CD4-positive, alpha-beta T cell treated with Interleukin-2 at 100 ng/mL for 4 hours (primary cell): ENCODE measurements at places on chromosomes 1 and 21.

GRCh38 chr1:88697503-88697902 lies 13.4 kb downstream of the PKN2 start:
- no peak for DNase-seq

GRCh38 chr1:111825217-111825616 lies 69.5 kb downstream of the DDX20 start:
- DNase-seq = no peak

DNA sequence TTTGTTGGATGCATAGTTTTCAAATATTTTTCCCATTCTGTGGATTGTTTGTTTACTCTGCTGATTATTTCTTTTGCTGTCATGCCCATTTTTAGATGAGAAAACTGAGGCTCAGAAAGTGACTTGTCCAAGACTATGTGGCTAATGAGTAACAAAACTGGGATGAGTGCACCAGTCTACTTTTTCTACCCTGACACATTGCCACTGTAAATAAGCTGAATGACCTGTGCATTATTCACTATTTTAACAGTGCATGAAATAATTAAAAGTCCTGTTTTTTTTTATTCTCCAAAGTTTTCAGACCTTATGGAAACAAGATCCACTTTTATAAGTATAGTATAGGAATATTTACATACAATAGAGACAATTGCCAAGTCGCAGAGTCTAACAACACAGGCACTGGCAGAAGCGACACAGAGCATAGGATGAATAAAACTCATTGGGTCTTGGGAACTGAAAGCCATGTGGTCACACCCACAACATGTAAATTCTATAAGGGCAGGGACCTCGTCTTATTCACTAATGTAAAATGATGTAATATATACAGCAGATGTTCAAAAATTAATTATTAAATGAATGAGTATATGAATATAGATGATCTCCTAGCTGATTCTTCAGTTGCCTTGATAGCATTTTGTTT lies 45.2 kb downstream of the HLX start:
- no peak for DNase-seq

DNA sequence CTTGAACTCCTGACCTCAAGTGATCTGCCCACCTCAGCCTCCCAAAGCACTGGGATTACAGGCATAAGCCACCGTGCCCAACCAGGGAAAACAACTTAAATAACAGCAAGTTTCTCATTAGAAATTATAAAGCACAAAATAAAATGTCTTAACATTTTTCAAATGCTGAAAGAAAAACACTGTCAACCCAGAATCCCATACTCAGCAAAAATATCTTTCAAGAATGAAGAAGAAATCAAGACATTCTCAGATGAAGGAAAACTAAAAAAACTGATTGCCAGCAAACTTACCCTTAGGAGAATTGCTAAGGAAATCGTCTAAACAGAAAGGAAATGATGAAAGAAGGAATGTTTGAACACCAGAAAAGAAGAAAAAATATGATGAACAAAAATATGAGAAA lies 191.1 kb upstream of the NR5A2 start:
- DNase-seq = no peak

GRCh38 chr1:152112101-152112884 lies 3.0 kb downstream of the TCHH start:
- no peak for DNase-seq

DNA sequence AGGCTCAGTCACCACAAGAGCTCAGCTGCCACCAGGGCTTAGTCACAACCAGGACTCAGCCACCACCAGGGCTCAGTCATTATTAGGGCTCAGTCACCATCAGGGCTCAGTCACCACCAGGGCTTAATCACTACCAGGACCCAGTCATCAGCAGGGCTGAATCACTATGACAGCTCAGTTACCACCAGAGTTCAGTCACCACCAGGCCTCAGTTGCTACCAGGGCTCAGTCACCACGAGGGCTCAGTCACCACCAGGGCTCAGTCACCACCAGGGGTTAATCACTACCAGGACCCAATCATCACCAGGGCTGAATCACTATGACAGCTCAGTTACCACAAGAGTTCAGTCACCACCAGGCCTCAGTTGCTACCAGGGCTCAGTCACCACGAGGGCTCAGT lies 196.2 kb downstream of the NPHP4 start:
- no peak for DNase-seq

DNA sequence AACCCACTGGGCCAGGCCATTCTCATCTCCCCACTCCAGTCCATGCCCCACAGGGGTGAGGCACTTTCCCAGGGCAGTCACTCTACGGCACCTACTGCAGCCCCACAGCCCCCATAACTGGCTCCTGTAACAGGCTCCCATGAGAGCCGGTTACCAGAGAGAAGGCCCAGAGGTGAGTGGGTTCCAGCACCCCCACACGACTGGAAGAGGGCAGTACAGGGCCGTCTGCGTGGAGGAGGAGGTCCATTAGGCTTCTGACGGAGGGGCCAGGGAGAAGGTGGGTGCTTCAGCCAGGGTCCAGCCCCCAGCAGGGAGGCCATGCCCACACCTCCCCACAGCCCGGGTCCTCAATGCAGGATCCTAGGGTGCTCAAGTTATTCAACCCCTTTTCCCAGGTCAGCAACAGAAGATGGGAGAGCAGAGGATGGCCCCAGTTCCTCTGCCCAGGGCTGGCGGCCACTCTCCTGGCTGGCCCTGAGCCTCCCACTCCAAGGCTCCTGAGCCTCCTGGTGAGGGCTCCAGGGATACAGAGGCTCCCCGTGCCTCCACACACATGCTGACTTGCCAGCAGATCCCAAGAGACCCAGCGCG lies 1.6 kb downstream of the ACAP3 start:
- DNase-seq = no peak

DNA sequence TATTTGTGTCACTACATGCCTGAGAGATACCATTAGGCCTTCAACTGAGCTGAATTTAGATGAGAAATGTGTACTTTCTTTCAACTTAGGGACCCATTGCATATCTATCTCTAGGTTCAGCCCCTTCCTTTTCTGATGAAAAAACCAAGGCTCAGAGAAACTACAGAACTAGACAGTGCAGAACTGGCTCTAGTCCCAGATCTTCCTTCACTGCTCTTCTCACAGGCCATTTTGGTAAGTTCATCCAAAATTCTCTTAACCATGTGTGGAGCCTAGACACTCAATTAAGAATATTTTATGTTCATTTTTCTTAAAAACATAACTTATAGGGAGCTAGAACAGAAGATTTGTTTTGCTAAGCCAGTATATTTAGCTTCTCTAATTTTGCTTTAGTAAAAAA lies 128.9 kb downstream of the ASTN1 start:
- DNase-seq = no peak

GRCh38 chr1:1110561-1110971 lies 5.3 kb downstream of the C1orf159 start:
- no peak for DNase-seq

- DNase-seq = no peak
Observed at GRCh38 chr1:6313393-6314200, 52.7 kb upstream of the GPR153 start.

DNA sequence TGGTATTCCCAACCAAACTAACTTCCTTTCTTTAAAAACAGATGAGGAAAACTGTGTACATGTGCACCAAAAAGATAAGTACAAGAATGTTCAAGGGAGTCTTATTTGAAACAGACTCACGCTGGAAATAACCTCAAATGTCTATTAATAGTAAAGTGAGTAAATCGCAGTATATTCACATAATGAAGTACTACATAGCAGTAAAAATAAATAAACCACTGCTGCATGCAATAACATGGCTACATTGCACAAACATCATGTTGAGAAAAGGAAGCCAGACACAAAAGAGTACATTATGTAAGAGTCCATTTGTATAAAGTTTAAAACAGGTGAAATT lies 5.2 kb upstream of the DENND2D start:
- DNase-seq = no peak

- no peak for DNase-seq
Observed at GRCh38 chr1:40155135-40155534, 6.1 kb upstream of the RLF start.

- no peak for DNase-seq
Observed at GRCh38 chr1:205077158-205077933, 6.9 kb downstream of the TMEM81 start.

DNA sequence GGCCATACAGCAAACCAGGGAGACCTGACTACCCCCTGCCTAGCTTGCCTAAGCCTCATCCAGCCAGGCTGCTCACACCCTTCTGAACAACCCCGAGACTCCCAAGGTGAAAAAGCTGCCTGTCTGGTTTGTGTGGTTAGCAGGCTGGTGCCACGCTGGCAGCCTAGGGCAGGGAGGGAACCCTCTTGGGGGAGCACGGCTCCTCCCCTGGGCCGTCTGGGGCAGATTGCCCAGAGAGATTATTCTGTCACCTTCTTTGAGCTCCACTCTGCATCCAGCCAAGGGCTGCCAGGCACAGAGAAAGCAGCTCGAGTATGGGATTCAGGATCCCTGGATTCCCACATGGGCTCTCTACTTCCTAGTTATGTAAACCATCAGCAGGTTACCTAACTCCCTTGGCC lies 27.5 kb upstream of the TCEA3 start:
- peak; percentile 40 for DNase-seq

DNA sequence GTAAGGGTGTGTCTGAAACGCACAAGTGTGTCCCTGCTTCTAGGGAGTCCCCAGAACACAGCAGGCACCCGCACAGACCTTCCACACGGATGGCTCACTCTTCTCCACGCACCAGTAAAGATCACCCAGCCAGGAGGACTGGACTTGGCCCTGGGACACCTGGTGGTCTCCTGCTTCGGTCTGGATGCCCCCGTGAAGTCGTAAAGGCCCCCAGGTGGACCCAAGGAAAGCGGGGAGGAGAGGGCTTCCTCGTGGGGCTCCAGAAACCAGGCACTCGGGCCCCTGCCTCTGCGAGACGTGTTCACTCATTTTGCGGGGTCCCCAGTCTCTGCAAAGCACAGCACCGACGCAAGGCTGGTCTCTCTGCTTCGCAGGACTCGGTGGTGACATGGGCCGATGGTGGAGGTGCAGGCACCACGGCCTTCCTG lies 20.2 kb upstream of the COL6A2 start:
- DNase-seq = no peak

DNA sequence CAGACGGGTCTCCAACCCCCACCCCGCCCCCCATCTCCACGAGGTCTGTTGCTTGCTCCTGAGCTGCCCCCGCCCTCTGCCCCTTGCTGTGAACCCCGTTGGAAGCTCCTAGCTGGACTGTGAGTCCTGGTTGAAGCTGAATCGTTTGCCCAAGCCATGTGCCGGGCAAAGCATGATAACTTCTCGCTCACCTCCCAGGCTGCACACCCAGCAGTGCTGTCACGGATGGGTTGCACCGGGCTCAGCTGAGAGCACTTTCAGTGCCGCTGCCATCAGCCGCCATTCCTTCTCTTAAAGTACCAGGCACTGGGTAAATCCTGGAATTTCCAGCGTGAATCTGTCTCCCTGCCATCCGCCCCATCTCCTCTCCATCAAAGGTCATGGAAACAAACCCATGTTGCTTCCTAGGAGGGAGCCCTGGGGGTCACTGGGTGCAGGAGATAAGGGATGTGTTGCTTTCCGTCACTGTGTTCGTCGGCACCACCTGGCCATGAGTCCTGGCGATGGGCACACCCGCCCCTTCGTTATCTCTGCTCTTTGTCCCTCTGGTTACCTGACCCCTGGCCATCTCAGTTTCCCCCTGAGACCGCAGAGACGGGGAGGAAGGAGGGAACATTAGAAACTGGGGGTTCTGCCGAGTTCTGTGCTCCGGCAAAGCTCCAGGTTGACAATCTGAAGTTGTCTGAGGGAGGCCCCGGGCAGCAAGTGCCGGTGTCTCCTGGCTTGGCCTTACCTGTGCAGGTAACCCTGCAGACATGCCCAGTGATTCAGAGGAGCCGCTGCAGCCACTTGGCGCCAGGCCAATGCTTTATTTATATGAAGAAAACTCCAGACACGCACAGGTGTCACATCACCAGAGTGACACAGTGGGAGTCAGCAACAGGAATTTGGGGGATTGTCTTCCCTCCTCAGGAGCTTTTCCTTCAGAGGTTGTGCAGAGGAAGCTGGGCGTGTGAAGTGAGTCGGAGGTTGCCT lies 2.7 kb downstream of the PDE9A start:
- no peak for DNase-seq

GRCh38 chr1:26959722-26960624 lies at the start of gene KDF1:
KDF1 (minus strand) TSS chr1:26960468; CDS start chr1:26952380, 8,088 bp downstream.
- DNase-seq = peak; percentile 59

DNA sequence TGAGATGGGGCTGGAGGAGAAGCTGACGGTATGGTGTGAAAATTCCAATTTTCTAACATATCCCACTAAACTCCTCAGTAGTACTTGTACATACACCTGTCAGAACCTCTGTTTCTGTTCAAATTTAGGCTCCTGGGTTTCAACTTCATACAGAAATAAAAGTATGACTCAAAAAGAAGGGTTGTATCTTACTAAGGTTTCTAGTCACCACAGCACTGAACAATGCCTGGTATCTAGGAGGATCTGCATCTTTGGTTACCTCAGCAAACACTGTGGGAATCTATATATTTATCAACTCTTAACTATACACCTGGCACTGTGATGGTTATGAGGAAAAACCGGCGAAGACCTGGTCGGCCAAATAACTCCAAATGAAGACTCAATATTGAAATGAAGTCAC lies 13.8 kb downstream of the RBM34 start:
- DNase-seq = no peak

GRCh38 chr1:111789142-111789541 lies 33.4 kb downstream of the DDX20 start:
- no peak for DNase-seq

GRCh38 chr21:44441041-44441400 lies 14.3 kb upstream of the LRRC3 start:
- DNase-seq = no peak

DNA sequence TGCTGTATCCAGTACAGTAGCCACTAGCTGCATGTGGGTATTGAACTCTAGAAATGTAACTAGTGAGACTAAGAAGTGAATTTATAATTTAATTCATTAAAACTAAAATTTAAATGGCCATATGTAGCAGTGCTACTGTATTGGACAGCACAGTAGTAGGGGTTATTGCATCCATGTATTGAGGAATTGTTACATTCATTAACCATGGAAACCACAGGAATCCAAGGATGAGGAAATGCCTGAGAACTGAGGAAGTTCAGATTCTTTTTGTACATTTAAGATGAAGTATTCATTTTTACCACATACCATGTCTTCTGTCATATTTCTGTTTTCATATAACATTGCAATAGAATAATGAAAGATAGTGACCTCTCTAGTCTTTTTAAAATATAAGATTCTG lies 2.6 kb downstream of the MTF2 start:
- DNase-seq = no peak

DNA sequence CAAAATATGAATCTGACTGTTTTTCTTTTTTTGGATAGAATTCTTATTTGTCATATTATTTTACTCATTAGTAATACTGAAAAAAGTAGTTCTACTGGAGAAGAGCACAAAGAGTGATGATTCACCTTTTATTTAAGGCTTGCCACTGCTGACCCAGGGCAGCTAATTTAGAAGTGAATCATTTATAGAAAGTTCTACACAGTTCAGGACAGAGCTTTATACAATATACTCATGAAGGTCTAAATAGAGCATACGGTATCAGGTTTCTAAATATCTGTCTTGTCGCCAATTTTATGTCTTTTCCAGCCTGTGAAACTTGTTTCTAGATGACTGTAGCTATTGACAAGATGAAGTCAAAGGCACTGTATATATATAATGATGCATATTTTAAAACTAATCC lies 25.0 kb downstream of the GIPC2 start:
- DNase-seq = no peak
